ENCODE measurements at places on chromosomes 1 and 21. TPM values are rescaled to one million over a fixed set of nuclear protein-coding genes. Genes with fewer than 3 reads are reported as not detected.

Gene GPR37L1
- total RNA-seq: under 0.01 TPM

Gene CYP4Z1
- total RNA-seq: not detected

Gene LYPD8
- 0.14 TPM for total RNA-seq

Gene ZNF683
- total RNA-seq: not detected

Gene LCE1C
- not detected for total RNA-seq

Gene CZIB
- 52.1 TPM for total RNA-seq

Gene ZNF648
- not detected for total RNA-seq

Gene ADAM30
- total RNA-seq: not detected

Gene AKNAD1
- not detected for total RNA-seq

Gene RGS8
- total RNA-seq: not detected

Gene PTPN7
- total RNA-seq: not detected

Gene TSPAN2
- 3.5 TPM for total RNA-seq

Gene TEDDM1
- total RNA-seq: not detected

Gene CFAP57
- 0.28 TPM for total RNA-seq

Data from smooth muscle cell of bladder (primary cell).